ENCODE measurements at places on chromosomes 13 and 19.

GRCh38 chr19:15788594-15789270 lies 1.3 kb downstream of the OR10H5 start:
- DNase-seq = no peak

DNA sequence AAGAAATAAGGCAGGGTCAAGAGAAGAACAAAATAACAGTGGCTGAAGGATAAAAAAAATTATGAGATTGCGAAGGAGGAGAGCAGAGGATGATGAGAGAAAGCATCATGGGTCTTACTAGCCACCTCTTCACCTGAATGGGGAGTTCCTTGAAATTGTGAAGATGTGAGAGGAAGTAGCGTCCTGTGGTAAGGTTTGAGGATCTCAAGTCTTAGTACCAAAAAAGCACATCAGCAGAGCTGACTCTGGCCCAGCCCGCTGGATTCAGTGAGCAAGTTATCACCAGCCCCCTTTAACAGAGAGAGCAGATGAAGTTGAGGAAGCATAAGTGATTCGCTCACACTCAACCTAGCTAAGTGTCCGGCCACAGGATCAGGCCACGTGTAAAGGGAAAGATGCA lies 61.8 kb downstream of the RXFP2 start:
- no peak for DNase-seq

- DNase-seq = no peak
Observed at GRCh38 chr13:102402290-102402689, 442 bp upstream of the FGF14 start.

GRCh38 chr19:2867025-2867991 lies at the start of gene ZNF556:
ZNF556 (plus strand) TSS chr19:2867335; CDS start chr19:2867422, 87 bp downstream.
- DNase-seq = no peak

DNA sequence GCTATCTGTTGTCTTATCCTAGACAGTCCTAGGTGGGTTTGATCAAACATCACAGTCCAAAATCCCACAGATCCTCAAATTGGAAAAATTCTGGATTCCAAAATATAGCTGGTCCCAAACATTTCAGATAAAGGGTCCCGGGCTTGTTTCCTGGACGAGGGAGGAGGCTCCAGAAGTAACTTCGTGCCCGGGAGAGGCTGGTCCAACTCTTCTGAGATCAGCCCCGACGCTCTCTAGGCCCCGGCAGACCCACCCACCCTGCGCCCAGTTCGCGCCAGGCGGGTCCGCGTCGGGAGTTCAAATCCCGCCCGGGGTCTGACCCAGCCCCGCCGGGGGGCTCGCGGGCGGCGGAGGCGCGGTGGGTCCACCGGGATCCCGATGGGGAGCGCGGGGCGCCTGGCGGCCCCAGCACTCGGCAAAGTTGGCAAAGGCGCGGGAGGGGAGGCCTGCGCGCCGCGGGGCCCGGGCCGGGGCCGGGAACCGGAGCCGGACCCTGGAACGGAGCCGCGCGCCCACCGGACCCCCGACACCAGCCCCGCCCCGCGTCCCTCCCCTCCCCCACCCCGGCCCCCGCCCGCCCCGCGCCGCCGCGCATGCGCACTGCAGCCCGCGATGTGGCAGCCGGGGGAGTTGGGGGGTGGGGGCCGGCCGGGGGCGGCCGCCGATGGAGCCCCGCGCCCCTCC lies 513 bp downstream of the MIER2 start:
- no peak for DNase-seq

DNA sequence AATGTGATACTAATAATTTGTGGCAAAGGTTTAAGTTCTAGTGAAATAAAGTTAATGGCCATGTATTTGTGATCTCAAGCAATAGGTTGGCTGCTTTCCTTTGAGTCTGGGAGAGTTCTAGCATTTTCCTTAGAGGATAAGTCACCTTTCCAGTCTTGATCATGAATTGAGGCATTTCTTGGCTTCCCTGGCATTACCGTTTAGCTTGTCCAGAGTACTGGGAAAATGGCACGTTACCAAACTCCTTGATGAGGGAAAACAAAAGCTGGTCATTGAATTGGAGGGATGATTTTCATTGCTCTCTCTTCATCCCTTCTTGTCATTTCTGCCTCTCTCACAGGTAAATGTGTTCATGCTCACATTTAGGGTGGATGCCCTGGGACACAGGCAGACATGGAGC lies 34.0 kb upstream of the SPRY2 start:
- no peak for DNase-seq

- DNase-seq = no peak
Observed at GRCh38 chr13:51057906-51058305, 53.2 kb downstream of the C13orf42 start.

- DNase-seq = no peak
Observed at GRCh38 chr13:31775148-31775547, 35.8 kb downstream of the RXFP2 start.

- DNase-seq = no peak
Observed at GRCh38 chr13:64540976-64541375, 2689.2 kb downstream of the PCDH9 start.

DNA sequence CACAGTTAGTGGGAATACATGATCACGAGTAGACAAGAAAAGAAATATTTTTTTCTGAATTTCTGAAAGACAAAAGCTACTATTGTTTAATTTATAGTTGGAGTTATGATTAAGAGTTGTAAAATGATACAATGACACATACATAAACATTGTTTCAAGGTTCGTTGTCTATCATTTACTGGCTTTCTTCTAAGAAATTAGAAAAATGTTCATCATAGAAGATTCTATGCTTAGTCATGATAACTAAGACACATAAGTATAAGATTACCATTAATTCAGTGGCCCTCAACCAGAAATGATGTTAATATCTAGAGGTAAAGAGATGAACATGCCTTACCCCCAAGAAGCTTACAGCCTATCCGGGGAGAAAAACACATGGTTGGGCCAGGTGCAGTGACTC lies 1832.8 kb upstream of the PRR20A start:
- DNase-seq = no peak

DNA sequence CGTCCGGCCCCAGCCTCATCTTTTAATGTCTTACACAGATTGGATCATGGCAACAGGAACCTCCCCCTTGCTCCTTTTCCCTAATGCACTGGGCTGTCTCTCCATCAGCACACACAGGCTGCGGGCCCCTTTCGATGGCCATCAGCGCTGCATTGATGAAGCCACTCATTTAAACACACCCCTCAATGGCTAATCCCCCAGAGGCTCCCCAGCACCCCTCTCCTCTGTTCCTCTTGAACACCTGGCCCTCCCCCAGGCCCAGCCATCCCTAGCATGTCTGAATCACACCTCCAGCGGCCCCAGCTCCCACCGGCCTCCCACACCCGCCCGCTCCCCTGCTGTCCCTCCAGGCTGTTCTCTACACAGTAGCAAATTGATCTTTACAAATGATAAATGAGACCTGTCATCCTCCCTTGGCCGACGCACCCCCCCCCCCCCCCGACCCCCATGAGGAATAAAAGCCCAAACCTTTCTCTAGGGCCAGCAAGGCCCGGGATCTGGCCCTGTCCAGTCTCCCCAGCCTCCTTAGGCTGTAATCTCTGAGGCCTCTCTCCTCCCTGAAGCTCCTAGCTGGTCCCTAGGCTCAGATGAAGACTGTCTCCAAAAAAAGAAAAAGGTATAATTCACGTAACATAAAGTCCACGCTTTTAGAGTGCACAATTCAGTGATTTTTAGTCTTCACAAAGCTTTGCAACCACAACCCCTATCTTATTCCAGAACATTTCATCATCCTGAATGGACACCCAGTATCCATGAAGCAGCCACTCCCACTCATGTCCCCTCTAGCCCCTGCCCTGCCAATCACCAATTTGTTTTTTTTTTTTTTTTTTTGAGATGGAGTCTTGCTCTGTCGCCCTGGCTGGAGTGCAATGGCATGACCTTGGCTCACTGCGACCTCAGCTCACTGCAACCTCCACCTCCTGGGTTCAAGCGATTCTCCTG lies 7.4 kb downstream of the RPL28 start:
- DNase-seq = no peak

Measured in AG04449 (cell line).